ENCODE measurements at places on chromosomes 3 and 15.

DNA sequence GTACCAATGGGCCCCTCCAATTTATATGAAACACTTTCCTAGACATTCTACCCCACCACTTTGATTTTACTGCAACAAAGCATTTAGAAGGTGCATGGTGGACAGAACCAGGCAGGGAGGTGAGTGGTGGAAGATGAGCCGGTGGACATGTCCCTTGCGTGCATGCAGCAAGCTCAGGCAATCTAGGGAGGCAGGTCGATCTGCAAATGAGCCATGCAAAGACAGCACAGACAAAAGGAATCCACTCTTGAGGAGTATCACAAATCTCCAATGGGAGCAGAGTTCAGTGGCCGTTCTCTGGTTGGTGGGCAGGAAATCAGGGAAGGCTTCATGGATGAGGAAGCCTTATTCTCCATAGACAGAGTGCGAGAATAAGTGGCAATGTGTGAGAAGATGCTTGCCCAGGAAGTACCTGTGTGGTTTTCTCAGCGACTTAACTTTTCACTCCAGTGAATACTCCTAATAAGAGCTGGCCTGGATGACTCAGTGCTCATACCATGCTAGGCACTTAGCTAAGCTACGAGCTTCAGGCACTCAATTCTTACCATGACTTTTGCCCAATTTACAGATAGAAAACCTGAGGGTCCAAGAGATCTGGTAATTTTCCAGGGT, 152.5 kb downstream of the FOXP1 start:
- no peak for DNase-seq

- DNase-seq: no peak
Measured at GRCh38 chr15:84731774-84732173, 15.8 kb upstream of the SEC11A start.

GRCh38 chr3:105367406-105368213, 901 bp downstream of the ALCAM start:
- DNase-seq: peak; percentile 86

GRCh38 chr3:170117134-170117533, 64.4 kb downstream of the PHC3 start:
- no peak for DNase-seq

DNA sequence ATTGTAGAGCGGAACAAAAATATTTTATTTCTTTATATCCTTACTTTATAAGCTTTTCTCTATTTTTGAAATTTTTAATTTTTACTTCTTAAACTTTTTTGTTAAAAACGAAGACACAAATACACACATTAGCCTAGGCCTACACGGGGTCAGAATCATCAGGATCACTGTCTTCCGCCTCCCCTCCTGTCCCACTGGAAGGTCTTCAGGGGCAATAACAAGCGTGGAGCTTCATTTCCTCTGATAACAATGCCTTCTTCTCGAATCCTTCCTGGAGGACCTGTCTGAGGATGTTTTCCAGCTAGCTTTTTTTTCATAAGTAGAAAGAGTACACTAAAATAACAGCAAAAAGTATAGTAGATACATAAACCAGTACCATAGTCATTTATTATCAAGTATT, 77.7 kb upstream of the DGKG start:
- DNase-seq: no peak

DNA sequence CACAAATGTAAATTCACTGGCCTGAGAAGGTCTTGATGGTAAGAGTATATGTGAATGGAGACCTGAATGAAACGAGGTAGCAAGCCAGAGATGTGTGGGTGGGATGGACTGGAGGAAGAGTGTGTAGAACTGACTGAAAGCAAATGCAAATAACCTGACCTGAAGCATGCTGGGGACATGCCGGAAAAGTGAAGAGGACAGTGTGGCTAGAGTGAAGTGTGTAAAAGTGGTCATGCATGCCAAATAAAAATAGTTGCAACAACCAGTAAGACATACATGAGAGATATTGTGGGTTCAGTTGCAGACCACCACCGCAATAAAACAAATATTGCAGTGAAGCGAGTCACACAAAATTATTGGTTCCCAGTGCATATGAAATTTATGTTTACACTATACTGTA, 82.3 kb downstream of the LPP start:
- DNase-seq: no peak

DNA sequence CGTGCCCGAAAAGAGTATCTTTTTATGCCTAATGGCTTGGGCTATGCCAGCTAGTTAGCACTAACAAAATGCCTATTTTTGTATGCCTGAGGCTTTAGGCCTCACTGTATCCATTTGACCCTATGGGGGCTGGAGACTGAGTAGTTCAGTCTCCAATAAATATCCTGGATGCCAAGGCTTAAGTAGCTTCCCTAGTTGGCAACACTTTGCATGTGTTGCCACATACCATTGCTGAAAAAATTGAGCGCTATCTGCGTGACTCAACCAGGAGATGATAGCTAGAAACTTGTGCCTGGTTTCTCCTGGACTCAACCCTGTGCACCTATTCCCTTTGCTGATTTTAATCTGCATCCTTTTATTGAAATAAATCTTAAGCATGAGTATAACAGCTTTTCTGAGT, 58.4 kb upstream of the ATP2C1 start:
- no peak for DNase-seq

DNA sequence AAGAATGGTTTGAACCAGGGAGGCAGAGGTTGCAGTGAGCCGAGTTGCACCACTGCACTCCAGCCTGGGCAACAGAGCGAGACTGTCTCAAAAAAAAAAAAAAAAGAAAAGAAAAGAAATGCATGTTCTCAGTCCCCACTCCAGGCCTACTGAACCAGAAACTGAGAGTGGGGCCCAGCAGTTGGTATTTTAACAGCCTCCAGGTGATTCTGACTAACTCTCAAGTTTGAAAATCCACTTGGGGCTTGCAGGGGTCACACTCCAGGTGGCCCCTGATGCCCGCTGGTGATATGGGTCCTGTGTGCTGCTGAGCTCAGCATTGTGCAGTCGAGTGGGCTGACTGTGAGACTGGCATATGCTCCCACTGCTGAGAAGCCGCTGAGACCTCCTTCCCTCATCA, 133.7 kb upstream of the C2CD4B start:
- DNase-seq: no peak

GRCh38 chr3:120879411-120879810, 28.6 kb upstream of the STXBP5L start:
- no peak for DNase-seq

GRCh38 chr3:143974271-143975238, 2.9 kb downstream of the DIPK2A start:
- DNase-seq: no peak

GRCh38 chr3:97937205-97937604, 35.0 kb downstream of the RIOX2 start:
- DNase-seq: no peak

DNA sequence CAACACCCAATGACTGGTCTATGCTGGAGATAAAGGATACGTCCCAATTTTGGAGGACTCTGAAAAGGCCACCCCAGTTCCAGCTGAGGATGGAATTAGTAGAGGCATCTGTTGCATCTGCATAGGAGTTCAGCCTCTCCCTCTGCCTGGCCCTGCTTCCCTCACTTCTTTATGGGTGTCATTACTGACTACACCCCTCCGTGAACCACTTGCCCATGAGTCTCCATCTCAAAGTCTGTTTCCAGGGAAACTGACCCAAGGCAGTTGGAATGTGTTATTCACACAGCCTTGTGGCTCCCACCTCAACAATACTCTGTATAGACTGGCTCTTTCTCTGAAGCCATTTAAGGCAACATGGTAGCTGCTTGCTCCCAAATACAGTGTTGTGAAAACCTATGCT, 21.4 kb upstream of the PCOLCE2 start:
- no peak for DNase-seq

DNA sequence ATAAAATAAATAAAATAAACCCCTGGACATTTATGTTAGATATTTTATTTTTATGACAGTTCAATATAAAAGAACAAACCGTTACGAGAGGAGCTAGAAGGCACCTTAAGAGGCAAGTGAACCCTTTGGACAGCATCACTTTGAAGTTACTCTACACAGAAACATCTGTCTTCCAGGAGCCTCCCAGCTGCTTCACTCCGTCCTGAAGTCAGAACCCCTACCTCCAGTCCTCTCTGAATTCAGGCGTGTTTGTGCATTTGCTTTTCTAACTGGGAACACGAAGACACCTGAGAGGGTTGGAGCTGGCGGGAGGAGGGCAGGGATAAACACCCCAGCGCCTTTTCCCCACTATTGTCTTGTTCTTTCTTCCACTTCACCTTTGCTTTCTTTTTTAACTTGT, 46.2 kb downstream of the CMTM7 start:
- DNase-seq: no peak

All from Ammon's horn (tissue), 1 donor.